ENCODE measurements at places on chromosomes 6 and 20.

GRCh38 chr6:160388922-160389321 lies 40.7 kb downstream of the SLC22A3 start:
- no peak for DNase-seq

DNA sequence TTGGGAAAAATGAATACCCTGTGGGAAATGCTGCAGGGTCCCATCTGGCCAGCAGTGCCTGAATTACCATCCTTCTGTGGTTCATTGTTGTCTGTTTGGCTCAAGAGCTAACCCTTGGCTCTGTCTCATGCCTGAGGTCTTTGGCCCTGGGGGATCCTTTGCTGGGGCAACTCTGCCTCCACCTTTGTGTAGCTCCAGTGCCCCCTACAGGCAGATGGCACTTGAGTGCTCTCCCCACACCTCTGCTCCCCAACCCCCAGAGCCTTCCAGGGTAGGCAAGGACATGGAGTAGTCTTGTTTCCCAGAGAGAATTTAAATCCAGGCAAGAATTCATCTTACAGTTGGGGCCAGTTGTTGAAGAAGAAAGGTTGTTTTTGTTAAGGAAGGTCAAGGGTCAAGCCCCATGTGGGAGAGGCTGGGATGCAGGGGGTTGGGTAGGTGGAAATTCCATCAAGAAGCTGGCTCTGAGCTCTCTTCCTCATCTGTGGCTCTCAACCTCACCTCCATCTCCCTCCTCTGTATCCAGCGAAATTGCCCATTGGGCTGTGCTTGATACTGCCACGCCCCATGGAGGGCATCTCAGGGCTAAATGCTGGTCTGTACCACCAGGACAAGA lies 44.2 kb downstream of the ZNF831 start:
- peak; percentile 81 for DNase-seq

GRCh38 chr6:44422531-44422930 lies 35.0 kb downstream of the CDC5L start:
- no peak for DNase-seq

DNA sequence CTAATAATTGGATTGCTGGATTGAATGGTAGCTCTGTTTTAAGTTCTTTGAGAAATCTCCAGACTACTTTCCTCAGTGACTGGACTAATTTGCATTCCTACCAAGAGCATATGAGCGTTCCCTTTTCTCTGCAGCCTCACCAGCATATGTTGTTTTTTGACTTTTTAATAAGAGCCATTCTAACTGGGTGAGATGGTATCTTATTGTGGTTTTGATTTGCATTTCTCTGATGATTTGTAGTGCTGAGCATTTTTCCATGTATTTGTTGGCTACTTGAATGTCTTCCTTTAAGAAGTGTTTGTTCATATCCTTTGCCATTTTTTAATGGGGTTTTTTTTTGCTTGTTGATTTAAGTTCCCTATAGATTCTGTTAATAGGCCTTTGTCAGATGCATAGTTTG lies 94.7 kb upstream of the AHI1 start:
- DNase-seq: no peak

- DNase-seq: no peak
These were observed 671 bp downstream of the EFHC1 start for GRCh38 chr6:52420668-52421358.

DNA sequence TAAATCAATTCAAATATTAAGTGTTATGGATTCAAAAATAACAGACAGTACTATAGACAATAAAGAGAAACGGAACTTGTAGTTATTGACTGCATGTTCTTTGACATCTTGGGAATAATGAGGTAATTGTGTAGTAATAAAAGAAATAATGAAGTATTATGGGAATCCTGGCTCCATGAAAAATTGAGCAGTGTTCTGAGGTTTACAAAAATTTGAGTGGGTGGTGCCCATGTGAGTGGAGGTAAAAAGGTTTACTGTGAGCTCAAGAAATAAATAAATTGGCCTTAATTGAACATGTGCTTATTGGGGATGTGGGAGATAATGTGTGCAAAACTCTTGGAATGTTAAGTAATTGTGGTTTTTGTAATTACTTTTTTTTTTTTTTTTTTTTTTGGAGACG lies 1013.7 kb upstream of the GJE1 start:
- no peak for DNase-seq

DNA sequence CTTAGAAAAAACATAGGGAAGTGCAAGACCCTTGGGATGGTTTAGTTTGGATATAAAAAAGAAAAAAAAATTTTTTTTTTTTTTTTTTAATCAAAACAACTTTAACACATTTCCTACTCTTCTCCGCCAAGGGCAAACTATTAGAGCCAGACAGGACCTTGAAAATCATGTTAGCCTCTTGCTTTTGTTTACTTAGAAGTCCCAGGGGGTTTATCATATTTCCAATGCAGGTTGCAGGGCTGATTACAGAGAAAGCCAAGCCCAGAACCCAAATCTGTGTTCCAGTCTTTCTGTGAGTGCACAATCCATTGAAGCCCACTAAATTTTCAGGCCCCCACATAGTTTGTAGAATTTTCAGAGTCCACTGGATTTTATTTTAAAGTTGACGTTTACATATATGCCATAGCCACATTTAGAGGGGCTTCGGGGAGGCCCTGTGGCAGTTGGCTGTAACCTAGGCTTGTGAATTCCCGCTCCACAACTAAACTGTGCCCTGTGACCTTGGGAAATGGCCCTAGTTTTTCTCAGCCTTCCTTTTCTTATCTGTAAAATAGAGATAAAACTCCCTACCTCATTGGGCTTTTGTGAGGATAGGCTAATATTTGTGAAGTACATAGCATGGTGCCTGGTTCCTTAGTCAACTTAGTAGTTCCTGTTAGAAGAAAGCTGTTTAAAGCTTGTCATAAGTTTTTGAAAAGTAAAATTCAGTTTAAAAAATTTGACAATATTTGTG lies 55.7 kb downstream of the NCOA7 start:
- DNase-seq: no peak

DNA sequence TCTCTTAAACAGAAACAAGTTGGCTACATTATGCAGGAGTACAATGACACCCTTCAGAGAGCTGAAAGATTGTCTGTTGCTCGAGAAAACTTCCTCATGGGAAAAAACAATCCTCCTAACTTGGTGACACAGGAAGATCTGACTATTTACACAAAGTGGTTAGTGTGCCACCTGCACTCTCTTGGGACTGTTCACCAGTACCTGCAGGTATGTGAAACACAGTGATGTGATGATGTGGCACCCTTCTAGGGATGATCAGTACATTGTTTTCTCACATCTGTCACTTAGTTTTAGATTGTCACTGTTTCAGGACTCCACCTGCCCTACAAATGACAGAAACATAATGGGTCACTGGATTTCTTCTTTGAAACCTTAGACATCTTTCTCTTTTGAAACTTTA lies 101.8 kb downstream of the CEP57L1 start:
- no peak for DNase-seq

DNA sequence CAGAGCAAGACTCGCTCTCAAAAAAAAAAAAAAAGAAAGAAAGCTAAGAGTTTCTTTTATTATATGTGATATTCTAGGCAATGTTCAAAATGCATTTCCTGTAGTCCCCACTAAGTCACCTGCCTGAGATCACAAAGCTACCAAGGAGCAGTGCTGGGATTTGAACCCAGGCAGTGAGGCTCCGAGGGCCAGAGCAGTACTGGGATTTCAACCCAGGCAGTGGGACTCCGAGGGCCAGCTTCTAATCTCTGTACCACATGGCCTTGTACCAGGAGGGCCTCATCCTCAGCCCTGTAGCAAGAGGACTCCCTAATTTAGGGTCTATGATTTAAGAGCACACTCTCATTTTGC lies 39.7 kb downstream of the ZMYND8 start:
- DNase-seq: no peak

DNA sequence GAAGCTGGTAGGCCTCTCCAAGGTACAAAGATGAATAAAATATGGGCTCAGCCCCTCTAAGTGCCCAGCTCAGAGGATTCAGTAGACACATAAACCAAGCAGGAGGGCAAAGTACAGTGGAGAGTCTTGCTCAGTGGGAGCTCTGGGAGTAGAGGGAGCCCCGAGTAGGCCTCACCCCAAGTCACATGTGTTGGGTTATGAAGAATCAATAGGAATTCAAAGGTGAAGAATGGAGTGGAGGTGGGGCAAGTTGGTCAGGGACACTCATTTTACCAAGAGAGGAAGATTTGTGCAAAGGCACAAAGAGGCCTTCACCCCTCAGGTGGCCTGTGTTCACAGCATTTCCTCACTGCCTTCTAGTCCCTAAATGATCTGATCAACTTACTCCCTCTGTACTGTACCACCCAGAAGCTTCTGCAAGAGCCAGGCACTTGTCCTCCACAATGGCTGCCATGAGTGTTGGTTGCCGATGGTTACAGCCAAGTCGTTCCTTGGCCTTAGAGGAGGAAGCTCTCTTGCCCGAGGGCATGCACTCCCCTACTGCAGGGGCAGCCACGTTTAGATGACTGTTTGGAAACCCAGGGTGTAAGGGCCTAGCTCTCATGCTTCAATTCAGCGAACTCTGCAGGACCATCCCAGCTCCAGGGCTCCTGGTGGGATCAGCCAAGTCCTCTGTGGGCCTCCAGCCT lies 6.7 kb upstream of the CDKN1A start:
- no peak for DNase-seq

- DNase-seq: no peak
These were observed 137.8 kb downstream of the MYB start for GRCh38 chr6:135318738-135319469.

GRCh38 chr6:108739496-108740330 lies 108.5 kb upstream of the ARMC2 start:
- no peak for DNase-seq

DNA sequence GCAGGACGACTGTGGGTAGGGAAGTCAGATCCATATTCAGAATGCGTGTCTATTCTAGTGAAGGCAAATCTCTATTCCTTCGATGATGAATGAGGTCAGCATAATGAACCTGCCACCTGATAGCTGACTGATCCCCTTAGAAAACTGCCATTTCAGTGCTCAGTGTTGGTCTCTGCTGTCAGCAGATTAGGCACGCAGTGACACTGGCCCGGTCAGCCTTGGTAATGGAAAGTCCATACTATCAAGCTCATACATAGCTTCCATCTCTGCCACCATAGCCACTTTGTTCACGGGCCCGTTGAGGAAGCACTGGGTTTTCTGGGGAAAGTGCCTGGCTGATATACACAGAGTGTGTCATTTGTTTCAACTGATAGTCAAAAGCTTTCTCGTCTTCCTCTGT lies 54.0 kb downstream of the C6orf52 start:
- DNase-seq: no peak

- DNase-seq: no peak
These were observed 208.0 kb downstream of the GMDS start for GRCh38 chr6:2037237-2037926.

Data from stimulated activated CD4-positive, alpha-beta T cell treated with anti-CD3 and anti-CD28 coated beads, Interleukin-4, amount 100 ng/mL, for 1 hour (primary cell).